ENCODE measurements at places on chromosomes 12 and 14.

DNA sequence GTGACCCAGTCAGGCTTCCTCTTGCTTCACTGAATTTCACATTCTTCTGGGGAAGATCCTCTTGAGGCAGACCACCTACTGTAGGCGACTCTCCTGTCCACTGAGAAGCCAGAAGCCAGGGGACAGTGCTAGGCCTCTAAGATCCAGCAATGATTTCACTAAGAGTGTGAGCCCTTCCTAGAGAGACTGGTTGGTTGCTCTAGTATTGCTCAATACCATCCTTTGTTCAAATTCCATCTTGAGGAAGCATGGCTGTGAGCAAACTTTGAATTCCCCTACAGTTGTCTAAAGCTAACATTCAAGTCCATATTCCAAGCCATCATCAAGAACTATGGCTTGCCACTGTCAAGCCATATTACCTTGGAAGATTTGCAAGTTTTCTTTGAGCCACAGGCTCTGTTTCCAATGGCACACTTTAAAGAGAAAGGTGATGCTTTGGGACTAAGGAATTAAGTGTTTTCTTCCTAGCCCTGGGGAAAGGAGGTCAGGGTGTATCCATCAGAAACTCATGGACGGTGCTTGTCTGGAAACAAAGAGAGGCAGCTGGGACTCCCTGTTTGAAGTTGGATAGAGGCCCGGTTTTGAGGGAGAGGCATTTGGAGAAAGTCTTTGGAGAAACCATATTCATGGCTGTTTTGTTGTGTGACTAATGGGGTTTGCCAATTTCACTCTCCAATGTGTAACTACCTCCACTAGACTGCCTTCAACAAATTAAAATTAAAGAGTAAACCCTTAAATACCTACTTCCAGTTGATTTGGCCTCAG lies 1217.9 kb downstream of the VRK1 start:
- DNase-seq: no peak

DNA sequence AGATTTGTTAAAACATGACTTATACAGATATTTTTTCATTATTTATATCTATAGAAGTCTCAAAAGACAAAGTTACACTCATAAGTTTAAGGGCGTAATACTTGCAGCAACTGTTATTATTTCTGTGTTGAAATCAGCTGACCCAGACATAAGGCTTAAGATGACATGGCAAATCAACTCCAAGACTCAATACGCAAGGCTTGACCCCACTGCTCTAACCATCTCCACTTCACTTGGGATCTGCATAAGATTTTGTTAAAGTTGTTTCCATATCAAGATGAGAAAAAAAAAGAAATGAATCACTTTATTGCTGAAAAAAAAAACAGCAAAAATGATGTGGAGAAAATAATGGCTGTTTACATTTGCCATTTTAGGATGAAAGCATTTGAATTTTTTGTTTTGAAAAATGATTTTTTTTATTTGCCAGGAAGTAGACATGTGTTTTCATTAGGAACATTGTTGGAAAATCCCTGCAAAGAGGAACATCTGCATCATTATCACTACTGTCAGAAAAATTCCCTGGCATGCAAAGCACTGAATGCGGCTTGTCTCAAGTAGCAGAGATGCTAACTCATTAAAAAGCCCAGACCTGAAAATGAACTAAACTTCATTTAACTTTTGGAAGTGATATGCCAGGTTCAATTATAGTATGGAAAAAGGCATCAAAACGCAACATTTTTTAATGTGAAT lies 73.5 kb downstream of the LIN7A start:
- no peak for DNase-seq

- no peak for DNase-seq
These were observed 323.3 kb upstream of the TMEM132C start for GRCh38 chr12:127943481-127944210.

GRCh38 chr12:100027671-100028070 lies 42.9 kb upstream of the ANKS1B start:
- no peak for DNase-seq

DNA sequence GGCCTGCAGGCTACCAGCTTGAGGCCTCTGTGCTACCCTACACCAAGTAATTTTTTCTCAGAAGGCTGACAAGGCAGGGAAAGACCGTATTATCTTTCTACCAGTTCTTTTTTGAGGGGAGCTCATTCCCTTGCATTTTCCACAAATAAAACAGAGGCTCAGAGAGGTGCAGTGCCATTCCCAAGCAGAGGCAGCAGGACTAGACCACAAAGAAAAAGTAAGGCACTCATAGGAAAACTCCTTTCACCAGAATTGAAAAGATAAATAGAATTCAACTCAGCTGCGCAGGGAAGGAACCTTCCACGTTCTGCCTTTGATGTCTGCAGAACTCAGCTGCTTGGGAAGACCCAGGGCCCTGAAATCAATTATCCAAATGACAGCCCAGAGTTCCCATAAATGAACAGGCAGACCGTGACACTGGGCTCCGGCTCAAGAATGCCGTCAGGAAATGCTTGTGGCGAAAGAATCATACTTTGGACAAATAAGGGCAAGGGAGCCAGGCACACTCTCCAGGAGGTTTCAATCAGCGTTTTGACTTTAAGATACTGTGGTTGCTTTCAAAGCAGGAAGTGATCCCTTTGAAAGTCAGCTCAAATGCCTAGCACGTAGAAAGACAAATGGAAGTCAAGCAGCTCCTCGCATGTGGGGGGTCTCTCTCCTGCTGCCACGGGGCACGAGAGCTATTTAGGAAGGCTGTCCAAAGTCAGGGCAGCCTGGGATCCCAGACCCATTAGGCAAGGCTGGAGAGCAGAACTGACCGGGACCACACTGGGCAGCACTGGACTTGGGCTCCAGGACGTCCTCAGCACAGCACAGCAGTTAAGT lies 14.0 kb downstream of the KCTD10 start:
- DNase-seq: no peak

GRCh38 chr12:110765111-110765510 lies 22.4 kb upstream of the PPP1CC start:
- no peak for DNase-seq

DNA sequence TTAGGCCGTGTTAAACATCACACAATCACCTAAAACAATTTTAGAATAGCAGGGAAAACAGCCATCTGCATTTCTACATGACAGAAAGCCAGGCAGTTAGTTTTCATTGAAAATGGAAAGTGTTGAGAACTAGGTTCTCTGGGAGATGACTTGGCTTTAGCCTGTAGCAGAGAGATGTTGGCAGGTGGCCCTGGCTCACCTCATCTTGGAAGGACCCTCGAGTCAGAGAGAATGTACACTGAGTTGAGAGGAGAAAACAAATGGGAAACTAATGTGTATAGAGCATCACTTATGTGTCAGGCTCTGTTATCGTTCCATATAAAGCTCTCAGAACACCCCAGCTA lies 51.9 kb downstream of the SUSD6 start:
- DNase-seq: no peak

DNA sequence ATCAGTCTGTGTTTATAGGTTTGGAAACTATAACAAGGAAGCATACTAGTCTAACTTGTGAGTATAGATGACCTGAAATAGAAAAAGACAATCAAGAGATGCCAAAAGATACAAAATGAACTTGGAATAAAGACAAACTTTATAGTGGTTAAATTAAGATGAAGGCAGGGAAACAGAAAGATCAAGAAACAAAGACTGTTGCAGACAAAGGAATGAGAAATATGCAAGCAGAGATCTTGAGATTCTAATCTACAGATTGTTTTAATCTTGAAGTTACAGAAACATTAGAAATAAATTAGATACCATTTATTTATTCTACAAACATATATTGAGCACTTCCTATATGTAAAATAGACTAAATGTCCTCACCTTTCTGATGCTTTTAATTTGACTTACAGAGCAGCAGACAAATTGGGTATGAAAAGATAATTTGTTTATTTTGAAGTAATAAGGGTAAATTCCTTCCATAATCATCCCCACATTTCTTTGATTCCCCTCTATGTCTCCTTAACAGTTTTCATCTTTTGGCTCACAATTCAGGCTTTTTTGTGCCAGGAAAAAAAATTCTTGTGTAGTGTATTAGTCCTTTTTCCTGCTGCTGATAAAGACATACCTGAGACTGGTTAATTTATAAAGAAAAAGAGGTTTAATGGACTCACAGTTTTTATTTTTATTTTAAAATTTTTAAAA lies 134.4 kb downstream of the KITLG start:
- no peak for DNase-seq

DNA sequence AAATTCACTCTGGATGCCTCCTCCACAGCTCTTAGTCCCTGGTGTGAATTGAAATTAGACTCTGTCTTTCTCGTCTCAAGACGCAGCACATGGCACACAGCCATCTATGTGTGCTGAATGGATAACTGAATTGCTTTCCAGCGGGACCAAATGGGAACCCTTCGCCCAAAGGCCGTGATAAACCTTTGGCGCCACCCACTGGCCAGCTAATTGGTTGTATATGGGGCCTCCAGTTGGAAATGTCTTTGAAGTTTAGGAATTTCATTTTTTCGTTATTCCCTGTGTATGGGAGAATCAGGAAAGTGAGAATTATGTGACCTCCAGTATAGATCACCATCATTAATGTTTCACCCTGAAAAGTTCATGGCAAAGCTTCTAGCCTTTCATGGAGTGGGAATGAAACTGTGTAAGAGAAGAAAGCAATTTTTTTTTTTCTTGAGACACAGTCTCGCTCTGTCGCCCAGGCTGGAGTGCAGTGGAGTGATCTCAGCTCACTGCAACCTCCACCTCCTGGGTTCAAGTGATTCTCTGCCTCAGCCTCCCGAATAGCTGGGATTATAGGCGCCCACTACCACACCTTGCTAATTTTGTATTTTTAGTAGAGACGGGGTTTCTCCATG lies 9.8 kb upstream of the HSP90AA1 start:
- DNase-seq: peak; percentile 69

- no peak for DNase-seq
These were observed 84.0 kb upstream of the GSC start for GRCh38 chr14:94853920-94854319.

- no peak for DNase-seq
These were observed 144.5 kb downstream of the LLPH start for GRCh38 chr12:65986047-65986446.

- DNase-seq: peak; percentile 7
These were observed 20.5 kb downstream of the SARNP start for GRCh38 chr12:55797068-55797467.

GRCh38 chr12:75154388-75154787 lies 55.3 kb downstream of the KCNC2 start:
- no peak for DNase-seq

DNA sequence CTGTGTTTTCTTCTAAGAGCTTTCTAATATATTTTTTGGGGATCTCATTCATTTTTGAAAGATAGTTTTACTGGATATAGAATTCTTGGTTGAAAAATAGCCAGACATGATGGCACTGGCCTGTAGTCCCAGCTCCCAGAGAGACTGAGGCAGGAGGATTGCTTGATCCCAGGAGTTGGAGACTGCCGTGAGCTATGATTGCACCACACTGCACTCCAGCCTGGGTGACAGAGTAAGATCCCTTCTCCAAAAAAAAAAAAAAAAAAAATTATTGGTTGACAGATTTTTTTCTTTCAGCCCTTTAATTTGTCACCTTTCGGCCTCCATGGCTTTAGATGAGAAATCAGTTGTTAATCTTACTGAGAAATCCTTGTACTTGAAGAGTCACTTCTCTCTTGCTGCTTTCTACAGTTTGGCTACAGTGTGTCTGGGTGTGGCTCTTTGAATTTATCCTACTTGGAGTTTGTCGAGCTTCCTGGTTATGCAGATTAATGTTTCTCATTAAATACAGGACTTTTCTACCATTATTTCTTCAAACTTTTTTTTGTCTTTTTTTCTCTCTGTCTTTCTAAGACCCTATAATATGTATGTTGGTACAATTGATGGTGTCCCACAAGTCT lies 60.2 kb upstream of the AMN start:
- no peak for DNase-seq

GRCh38 chr14:99214701-99215100 lies 57.3 kb downstream of the BCL11B start:
- DNase-seq: no peak

DNA sequence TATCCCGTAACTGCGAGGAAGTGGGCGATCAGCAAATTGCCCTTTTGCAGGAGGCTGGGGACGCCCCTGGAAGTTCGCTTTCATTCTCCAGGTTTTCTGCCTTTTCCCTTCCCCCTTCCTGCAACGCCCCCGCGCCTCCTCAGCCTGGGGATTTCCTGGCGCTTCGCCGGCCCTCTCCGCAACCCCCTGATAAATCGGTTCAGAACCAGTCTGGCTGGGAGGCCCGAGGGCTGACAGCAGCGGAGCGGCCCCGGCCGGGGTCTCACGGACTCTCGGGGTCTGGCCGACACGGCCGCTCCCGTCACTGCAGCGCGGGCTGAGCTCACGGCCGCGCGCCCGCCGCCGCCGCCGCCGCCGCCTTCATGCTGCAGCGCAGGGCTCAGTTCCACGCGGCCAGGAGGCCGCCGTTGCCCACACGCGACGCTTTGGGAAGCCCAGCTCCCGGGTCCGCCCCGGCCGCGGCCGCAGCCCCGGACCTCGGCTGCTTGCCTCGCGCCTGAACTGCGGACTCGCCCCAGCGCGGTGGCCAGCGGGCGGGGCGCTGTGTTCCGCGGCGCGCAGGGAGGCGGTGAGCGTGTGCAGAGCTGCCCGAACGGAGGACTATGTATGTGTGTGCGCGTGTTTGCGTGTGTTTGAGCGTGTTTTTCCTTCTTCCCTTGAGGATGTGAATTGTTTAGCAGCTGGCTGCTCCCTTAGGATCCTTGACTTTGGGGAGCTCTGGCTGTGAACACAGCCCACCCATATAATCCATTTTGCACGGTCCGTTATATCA lies at the start of gene LRFN5:
TSS of gene LRFN5 (plus strand) at position 345 of the 772 bp plus-strand sequence.
- no peak for DNase-seq

DNA sequence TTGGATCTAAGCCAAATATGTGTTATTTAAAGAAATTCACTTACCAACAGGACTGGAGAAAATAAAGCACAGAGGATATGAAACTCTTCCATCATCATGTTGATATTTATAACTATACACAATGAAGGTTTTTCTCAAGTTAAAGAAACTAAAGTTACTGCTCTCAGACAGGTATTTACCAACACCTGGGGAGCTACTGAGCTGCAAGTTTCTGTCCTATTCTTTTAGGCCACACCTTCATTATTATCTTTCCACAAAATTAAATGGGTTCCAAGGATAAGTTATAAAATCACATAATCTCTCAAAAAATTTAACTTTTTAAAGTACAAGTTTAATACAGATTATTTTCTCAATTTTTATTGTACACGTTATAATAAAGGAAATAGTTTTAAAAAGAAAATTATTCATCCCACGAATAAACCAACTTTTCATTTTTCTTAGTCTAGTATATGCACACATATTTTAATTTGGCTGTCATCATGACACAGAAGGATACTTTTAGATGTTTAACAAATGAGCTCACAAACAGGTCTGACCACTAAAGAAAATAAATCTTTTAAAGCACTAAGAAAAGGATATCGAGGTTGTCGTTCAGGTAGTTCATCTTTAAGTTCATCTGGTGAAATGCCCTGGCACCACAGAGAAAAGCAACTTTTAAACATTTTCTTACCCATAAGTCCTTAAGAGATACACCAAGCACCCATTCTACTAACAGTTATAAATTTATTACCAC lies 7.8 kb downstream of the GMFB start:
- DNase-seq: no peak

GRCh38 chr12:116226026-116226425 lies 51.5 kb downstream of the MED13L start:
- DNase-seq: no peak

DNA sequence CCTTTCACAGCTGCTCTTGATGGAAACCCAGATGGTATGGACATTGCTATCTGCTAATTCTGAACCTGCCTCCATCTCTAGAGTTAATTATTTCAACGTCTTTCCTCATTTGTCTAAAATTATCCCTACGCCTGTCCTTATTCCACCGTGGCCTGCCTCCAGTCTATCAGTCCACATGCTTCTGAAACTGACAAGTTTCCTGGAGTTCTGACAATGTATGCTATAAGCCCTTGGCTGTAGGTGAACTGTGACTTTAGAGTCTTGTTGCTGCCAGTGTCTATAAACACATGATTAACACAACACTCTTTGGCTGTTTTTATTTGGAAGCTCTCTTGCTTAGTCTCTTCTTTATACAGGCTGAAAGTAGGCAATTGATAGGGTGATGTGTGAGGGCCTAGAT lies 1052.9 kb downstream of the TMTC2 start:
- DNase-seq: no peak
